ENCODE measurements at places on chromosomes 11 and 22.

- no peak for DNase-seq
Observed at GRCh38 chr11:34065505-34066203, 14.1 kb downstream of the CAPRIN1 start.

GRCh38 chr22:47678048-47678447 lies 915.6 kb downstream of the TBC1D22A start:
- DNase-seq, result no peak

- DNase-seq, result no peak
Observed at GRCh38 chr22:36308880-36309279, 55.9 kb downstream of the APOL1 start.

- no peak for DNase-seq
Observed at GRCh38 chr11:10048350-10048749, 245.7 kb downstream of the SBF2 start.

- no peak for DNase-seq
Observed at GRCh38 chr11:88886796-88887195, 179.0 kb downstream of the GRM5 start.

- DNase-seq, result no peak
Observed at GRCh38 chr11:99614352-99614751, 593.6 kb downstream of the CNTN5 start.

GRCh38 chr11:30255637-30256036 lies 24.8 kb downstream of the FSHB start:
- DNase-seq, result no peak

DNA sequence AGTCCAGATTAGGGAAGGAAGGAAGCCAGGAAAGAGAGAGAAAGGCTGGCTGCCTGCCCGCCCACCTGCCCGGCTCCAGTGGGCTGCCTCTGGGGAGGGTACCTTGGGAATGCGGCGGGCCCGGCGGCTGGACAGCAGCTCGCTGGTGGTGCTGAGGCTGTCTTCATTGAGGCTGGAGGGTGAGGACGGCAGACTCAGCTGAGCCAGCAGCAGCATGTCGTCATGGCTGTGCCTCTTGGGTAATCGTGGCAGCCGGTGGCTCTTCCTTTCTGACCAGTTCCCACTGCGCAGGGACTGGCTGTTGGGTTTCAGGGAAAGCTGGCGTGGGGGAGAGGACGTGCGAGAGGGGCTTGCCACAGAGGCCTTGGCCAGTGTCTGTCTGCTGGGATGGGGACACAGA lies 32.9 kb downstream of the RPL27A start:
- DNase-seq, result no peak

- no peak for DNase-seq
Observed at GRCh38 chr22:47086596-47087248, 324.3 kb downstream of the TBC1D22A start.

DNA sequence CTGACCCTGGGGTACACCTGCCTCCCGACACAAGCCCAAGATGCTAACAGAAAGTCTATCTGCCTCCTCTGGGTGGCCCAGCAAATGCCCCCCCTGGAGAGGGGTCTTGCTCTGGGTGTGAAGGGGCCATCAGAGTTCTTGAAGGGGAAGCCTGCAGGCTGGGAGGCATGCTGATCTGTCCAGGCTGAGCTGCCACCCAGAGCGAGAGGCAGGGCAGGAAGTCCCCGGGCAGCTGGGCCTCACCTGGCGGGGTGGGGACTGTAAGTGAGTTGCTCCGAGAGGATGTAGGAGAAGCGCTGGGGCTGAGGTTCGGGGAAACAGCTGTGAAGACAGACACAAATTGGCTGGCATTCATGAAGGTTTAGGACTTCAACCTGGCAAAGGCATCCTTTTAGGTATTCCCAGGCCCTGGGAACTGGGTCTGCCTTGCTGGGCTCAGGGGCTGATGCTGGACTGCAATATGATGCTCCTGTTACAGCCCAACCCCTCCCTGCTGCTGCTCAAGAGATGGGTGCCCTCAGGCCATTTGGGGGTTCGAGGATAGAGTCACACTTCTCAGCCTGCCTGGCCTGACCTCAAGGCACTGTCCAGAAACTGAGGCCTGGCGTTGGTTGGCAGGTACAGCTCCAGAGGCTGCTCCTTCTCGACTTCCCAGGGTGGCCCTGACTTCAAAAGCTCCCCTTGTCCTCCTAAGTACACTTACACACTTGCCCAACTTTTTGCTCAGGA lies 60.2 kb upstream of the LYVE1 start:
- DNase-seq, result no peak

GRCh38 chr22:45709060-45709739 lies 37.6 kb downstream of the ATXN10 start:
- no peak for DNase-seq

DNA sequence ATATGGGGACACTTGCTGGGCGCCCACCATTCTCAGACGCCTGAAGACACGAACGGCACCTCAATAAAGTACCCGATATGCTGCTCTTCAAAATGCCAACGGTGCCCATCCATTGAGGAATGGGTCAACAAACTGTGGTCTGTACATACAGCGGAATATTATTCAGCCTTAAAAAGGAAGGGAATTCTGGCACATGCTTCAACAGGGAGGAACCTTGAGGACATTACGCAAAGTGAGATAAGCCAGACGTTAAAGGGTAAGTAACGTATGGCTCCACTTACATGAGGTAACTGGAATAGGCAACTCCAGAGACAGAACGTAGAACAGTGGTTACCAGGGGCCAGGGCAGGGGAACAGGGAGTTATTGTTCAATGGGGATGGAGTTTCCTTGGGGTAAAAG lies 28.0 kb downstream of the PRDM10 start:
- no peak for DNase-seq
